ENCODE measurements at places on chromosomes 2 and 18. TPM values are rescaled to one million over a fixed set of nuclear protein-coding genes. Genes with fewer than 3 reads are reported as not detected.

DPP4 gene
- total RNA-seq, result 0.25 TPM

DNA sequence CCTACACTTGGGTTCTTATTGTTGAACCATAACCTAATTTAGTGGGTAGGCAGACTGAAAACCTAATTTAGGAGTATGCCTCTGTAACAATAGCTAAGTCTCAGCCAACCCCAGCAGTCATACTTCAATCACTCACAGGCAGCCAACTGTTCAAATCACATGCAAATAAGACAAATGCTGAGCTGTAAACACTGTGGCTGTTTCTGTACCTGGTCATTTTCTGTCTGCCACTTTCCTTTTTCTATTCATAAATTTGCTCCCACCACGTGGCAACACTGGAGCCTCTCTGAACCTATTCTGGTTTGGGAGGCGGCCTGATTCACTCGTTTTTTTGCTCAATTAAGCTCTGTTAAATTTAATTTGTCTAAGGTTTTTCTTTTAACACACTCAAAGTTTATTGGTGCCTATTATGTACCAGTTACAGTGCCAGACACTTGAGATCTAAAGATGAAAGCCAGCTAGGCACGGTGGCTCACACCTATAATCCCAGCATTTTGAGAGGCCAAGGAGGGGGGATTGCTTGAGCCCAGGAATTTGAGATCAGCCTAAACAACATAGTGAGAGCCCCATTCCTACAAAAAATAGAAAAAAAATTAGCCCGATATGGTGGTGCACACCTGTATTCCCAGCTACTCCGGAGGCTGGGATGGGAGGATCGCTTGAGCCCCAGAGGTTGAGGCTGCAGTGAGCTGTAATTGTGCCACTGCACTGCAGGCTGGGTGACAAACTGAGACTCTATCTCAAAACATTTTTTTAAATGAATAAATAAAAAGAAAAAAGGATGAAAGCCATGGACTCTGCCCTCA, 41.1 kb downstream of the THNSL2 start:
- DNase-seq, result no peak

EPB41L3 gene
- 554 TPM for total RNA-seq

DNA sequence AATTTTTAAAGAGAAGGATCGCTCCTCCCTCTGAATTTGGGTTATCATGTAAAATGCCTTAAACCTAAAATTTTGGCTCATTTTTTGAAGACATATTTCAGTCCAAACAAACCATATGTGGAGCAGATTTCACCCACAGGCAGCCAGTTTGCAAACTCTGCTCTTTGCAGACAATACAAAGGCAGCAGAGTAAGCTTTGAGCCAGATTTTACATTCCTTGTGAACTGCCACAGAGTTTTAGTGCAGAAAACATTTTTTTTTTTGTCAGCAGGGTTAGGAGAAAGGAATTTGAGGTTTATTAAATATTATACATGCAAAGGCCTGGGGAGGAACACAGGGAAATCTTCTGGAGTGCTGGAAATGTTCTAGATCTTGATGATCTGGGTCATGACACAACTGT, 171.9 kb upstream of the FN1 start:
- DNase-seq, result no peak

ZAP70 gene
- total RNA-seq, result not detected

C2orf78 gene
- total RNA-seq, result not detected

DNA sequence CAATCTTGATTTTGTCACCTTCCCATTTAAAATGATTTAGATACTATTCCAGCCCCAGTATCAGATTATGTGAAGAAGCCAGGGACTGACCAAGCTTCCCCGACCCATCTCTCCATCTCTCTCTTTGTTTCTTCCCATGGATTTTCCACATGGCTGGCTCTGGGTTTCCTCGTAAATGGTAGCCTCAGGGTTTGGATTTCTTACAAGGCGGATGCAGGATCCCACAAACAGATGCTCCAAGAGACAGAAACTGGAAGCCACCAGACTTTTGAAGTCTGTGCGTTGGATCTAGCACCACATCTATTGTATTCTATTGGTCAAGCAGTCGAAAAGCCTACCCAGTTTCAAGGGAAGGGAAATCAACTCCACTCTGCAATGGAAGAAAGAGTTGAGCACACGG, 46.0 kb upstream of the SPHKAP start:
- DNase-seq, result no peak

DNA sequence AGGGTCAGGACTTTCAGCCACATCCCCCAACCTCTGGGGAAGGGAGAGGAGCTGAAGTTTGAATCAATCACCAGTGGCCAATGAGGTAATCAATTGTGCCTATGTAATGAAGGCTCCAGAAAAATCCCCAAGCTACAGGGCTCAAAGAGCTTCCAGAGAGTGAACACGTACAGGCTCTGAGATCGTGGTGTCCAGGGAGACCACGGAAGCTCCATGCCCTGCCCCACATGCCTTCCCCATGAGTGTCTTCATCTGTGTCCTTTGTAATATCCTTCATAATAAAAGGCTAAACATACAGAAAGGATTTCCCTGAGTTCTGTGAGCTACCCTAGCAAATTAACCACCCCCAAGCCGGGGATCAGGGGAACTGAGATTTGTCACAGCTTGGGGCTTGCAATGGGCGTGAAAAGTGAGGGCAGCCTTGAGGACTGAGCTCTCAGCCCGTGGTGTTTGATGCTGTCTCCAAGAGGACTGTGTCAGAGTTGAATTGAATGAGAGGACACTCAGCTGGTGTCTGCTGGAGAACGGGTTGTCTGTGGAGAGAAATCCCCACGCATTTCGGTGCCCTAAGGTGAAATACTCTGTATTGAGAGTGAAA, 25.5 kb upstream of the TUBB6 start:
- DNase-seq, result no peak

RNMT gene
- 29.0 TPM for total RNA-seq

- no peak for DNase-seq
Observed at GRCh38 chr2:9052821-9053533, 49.5 kb upstream of the MBOAT2 start.

GAL3ST2 gene
- not detected for total RNA-seq

DNA sequence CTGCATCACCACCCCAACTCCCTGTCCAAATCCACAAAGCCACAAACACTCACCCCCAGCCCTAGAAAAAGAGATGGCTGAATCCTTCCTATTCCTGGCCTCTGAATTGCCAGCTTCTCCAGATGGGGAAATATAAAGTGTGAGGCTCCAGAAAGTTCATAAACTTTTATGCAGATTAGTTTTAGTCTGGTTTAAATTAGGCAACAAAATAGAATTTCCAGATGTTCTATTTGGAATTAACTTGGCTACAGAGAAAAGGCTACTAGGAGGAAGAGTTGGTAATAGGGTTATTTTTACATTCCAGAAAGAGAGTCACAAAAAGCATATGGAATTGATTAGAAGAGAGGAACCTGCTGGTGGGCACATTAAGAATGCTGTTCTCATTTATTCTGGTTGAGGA, 56.0 kb downstream of the EN1 start:
- DNase-seq, result no peak

- DNase-seq, result no peak
Observed at GRCh38 chr2:84187258-84187657, 271.8 kb downstream of the SUCLG1 start.

DNA sequence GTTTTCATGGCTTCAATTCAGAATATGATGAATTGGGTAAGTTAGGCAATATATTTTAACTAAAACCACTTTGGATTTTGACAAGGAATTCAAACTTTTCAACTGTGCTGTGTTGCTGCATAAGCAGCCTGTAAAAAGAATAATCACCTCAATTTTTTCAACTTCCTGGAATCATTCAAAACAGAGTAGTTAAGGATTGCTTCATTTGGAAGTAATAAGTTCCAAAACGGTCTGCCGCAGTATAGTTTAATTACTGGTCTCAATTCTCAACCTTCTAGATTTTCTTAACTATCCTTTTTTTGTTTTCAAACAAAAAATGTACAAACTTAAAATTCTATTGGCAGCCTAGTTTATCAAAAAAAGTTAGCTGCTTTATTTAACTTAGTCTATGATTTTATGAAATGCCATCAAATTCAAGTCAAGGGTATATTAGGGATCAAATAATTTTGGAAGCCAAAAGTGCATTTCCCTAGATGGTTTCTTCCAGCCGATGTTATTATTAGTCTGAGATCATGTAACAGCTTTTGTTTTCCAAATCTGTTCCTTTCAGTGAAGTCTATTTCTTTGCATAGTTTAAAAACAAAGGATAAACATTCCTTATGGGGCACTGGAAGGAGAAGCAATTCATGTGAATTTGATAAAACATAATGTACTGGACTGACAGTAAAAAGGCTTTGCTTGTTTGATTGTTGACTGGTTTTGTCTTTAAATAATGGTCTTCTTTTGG, 76.1 kb upstream of the ETAA1 start:
- no peak for DNase-seq

SKA1 gene
- 58.7 TPM for total RNA-seq

DNA sequence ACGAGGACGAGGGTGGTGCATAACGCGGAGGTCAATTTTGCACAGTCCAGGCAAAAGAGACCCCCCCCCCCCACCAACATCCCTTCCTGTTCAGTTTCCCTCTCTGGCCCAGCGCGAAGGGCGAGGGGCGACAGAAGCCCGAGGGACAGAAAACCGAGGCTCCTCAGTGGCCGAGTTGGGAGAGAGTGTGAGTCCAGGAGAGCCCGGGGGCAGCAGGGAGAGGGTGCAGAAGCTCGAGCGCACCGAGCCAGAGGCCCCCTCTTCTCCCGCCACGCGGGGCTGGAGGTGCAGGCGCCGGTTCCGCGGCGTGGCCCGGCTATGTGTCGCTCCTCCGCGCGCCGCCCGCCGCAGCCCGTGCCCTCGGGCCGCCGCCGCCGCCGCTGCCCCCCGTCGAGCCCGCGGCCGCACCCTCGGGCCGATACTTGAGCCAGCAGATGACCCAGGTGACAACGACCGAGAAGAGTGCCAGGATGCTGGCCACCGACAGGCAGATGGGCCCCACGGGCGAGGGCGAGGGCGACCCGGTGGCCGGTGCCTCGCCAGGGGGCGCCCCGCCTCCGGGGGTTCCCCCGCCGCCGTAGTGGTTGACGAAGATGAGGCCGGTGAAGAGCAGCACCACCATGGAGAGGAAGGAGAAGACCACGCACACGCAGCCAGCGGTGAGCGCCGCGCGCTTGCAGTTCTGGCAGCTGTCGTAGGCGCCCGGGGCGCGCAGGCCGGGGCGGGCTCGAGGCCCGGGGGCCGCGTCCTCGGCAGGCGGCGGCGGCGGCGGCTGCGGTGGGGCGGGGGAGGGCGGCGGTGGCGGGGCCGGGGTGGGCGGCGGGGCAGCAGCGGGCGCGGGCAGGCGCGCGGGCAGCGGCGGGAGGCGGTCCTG, 20.2 kb upstream of the PAX3 start:
- DNase-seq, result no peak

DNA sequence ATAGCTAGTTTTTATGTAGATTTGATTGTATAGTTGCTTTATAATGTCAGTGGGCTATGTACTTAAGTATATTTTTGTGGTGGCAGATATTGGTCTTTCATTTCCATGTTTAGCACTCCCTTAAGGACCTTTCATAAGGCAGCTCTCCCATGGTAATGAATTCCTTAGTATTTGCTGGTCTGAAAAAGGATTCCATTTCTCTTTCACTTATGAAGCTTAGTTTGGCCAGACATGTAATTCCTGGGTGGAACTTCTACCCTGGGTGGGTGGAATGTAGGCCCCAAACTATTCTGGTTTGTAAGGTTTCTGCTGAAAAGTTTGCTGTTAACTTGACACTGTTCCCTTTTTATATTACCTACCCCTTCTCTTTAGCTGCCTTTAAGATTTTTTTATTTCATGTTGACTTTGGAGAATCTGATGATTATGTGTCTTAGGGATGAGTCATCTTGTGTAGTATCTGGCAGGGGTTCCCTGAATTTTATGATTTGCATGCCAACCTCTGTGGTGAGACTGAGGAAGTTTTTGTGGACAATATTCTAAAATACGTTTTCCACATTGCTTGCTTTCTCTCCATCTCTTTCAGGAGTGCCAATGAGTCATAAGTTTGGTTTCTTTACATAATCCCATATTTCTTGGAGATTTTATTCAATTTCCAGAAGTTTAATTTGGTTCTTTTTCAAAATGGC, 65.4 kb upstream of the VRK2 start:
- no peak for DNase-seq

GRCh38 chr2:238097201-238097987, 2.7 kb upstream of the ESPNL start:
- DNase-seq, result no peak

DNA sequence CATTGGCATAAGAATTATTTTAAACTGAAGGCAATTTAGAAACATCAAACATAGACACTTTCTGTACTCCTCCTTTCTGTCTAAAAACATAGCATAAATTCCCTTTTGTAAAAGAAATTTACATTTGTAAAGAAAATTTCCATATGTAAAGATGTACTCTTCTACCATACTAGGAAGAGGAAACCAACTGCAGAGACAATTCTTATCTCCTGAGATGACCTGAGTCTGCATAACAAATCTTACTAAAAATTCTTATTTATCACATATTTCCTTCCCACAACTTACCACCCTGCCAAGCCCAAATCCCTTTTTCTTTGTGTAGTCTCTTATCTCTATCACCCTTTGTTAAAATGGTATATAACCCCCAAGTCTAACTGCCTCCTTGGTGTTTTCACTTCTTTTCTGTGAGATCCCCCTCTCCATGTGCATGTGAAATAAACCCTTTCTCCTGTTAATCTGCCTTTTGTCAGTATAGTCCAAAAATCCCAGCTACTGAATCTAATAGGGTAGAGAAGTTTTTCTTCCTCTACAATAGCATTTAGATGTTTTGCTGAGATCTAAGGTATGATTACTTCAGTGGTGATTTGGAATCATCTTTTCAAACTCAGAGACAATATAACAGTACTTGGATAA, 81.0 kb downstream of the CHN1 start:
- DNase-seq, result no peak

DNA sequence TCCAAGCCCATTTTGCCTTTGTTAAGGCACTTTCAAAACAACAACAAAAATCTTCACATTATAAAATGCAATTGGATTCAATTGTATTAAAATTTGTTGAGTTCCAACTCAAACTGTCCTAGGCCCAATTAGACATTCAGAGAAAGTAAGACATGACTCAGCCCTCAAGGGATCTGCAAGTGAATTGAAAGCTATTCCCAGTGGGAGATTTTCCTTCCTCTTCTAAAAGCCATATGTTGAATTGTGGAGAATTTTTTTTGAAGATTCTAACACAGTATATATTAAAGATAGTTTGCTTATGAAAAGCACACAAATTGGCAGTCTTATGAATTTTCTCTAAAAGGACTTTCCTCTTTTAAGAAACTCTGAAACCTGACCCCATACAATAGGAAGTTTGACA, 268.0 kb upstream of the PARD3B start:
- DNase-seq, result no peak

DNA sequence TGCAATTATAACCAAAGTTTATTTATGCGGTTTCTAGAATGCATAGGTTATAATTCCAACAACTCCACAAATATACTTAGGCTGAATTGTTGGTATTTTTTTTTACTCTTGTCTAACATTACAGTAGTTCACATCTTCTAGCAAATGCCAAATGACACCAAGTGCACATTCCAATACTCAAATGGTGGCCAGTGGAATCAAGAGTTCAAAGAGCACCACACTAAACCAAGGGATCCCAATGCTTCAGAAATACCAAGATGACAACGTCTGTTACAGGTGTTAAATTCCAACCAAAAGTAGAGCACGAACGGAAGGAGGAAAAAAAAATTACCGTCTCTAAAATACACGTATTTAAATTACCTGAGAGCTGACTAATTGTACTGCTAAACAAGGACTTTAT, 136.2 kb downstream of the TMEM247 start:
- DNase-seq, result no peak

- DNase-seq, result peak; percentile 66
Observed at GRCh38 chr2:210477496-210477895, 937 bp upstream of the LANCL1 start.

Data from NCI-H460 (cell line).